ENCODE measurements at places on chromosomes 5 and 9.

DNA sequence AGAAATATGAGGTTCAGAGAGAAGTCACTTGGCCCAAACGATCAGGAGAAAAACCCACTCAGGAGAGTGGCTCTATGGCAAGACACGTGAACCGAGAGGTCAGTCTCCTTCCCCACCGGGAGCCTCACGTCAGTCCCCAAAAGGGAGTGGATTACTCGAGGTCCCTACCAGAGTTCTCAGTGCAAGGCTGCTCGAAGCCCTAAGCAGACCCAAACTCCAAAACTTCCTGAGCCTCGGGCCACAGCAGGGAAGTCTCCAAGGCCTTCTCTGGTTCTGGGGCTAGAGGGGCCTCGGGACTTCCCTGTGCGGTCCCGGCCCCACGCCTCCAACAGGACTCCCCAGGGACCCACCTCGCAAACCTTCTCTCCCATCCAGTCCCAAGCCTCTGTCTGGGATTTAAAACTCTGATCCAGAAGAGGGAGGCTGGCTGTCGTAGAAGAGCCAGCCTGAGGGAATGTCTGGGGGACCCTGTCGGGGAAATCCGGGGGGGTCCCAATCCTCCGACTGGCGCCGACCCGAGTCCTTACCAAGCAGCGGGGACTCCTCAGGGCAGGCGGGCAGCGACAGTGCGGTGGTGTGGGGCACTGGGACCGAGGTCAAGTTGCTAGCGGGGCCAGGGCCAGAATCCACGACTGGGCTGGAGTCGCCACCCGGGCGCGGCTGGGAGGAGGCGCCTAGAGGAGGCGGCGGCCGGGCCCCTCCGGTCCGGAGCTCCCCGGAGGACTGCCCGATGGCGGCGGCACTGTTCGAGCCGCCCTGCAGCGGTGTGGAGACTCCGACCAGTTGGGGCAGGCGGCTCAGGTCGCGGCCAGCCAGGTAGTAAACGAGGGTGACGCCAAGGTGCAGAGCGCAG is 679 bp downstream of the B4GALT1 start:
- DNase-seq, result no peak

- DNase-seq, result no peak
Observed at GRCh38 chr5:153496835-153497234, 6.4 kb downstream of the GRIA1 start.

DNA sequence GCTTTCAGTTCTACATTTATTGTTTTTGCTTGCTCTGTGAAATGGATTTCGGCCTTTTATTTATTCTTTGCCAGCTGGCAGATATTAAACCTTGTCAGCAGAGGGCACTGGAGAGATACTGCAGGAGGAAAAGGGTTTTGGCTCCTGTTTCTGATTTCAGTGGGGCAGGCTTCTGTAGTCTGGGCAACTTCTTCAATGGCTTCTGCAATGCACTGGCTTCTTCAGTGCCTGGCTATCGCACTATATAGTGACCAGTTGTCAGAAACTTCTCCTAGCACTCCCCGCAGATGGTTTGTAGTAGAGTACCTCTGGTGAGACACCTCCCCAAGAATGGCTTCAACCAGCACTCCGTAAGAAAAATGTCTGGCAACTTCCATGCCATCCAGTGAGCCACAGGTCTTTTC is 3.2 kb upstream of the NFX1 start:
- DNase-seq, result peak; percentile 42

GRCh38 chr9:69249337-69249736 is 75.3 kb downstream of the TJP2 start:
- DNase-seq, result no peak

GRCh38 chr5:172119921-172120688 is 67.9 kb downstream of the STK10 start:
- no peak for DNase-seq

DNA sequence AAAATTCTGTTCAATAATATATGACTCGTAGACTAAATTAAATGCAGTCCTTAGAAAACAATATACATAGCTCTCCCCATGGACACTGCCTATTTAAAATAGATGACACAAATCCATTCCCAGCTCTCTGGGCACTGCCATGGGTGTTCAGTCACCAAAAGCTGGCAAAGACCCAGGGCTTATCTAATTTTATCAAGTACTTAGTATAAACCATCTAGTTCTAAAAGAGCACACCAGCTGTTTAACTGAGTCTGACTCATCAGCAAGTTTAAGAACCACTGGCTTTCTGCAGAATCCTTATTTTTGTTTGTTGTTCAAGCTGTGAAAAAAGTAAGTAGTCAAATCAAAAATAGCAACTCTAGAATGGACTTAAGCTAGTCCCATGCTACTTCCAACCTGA is 107.6 kb downstream of the PLPP1 start:
- DNase-seq, result no peak

- no peak for DNase-seq
Observed at GRCh38 chr5:128536254-128537220, 1.5 kb downstream of the FBN2 start.

GRCh38 chr5:190366-191035 is 794 bp upstream of the LRRC14B start:
- no peak for DNase-seq

- no peak for DNase-seq
Observed at GRCh38 chr9:135077497-135078200, 9.8 kb upstream of the OLFM1 start.

GRCh38 chr9:137728444-137729311 is 109.9 kb downstream of the EHMT1 start:
- no peak for DNase-seq

DNA sequence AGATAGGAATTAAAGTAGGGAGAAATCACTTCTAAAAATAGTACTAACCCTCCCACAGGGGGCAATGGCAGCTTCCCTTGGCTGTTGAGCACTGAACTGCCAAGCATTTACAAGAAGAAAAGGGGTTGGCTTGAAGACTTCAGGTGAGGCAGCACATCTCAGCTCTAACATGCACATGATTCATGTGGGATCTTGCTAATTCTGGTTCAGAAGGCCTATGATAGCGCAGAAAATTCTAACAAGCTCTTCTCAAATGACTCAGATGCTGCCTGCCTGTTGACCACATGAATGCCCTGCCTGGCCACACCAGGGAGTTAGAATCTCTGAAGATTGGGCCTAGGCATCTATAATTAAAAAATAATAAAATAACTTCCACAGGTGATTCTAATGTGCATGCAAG is 22.6 kb downstream of the CD180 start:
- DNase-seq, result no peak

- no peak for DNase-seq
Observed at GRCh38 chr9:12329623-12329985, 363.6 kb upstream of the TYRP1 start.

GRCh38 chr9:78707080-78707479 is 410.2 kb downstream of the PSAT1 start:
- no peak for DNase-seq

DNA sequence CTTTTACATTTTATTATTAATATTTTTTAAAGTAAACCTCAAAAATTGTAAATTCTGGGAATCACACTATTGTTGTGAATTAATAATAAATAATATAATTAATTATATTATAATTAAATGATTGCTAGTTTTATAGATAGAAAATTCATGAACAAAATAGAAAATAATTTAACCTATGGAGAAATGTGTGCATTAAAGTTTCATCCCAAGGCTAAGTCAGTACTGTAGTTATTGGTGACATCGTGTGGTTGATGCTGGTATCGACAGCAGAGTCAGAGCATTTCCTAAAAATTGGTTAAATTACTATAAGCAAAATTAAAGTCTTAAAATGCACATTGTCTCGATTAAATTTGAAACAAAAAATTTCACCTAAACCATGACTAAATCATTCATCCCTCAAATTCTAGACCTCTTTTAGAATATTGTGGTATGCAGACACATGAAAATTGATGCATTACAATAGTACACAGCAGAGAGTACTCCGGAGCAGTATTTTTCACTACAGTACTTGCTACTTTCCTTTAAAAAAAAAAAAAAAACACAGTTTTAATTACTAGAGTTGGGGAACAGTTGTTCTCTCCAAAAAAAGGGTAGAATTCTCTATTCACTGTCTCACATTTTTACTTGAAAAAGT is 73.9 kb downstream of the RORB start:
- no peak for DNase-seq

- DNase-seq, result no peak
Observed at GRCh38 chr5:18702821-18703220, 1068.6 kb downstream of the TAF11L14 start.

- no peak for DNase-seq
Observed at GRCh38 chr5:142287096-142287972, 37.5 kb downstream of the SPRY4 start.

DNA sequence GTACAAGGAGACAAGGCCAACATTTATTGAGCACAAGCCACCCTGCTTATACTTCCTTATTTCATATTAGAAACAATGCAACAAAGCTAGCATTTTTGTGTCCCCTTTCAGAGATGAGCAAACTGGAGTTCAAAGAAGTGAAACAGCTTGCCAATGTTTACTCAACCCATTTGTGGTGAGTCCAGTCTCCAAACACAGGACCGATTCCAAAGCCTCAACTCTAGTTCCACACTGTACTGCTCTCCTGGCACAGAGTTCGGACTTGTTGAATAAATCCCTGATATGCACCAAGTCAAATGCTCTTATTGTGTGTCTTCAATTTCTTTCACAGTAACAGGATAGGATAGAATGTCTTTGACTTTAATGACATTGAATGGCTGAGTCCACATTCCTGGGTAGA is 604.8 kb upstream of the BRINP1 start:
- no peak for DNase-seq

DNA sequence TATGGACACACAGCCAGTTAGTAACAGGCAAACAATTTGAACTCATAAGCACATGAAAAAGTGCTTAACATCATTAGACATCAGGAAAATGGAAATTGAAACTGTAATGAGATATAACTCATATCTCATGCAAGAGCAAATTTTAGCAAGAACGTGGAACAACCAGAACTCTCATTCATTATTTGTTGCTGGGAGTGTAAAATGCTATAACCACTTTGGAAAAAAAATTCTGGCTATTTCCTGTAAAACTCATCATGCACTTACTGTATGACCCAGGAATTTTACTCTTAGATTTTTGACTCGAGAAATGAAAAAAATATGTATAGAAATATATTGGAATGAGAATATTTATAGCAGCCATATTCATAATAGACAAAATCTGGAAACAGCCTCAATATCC is 205.7 kb upstream of the PUM3 start:
- no peak for DNase-seq

GRCh38 chr5:59584858-59585846 is 308.4 kb downstream of the PDE4D start:
- DNase-seq, result no peak

- DNase-seq, result no peak
Observed at GRCh38 chr5:98296426-98296825, 477.0 kb upstream of the RGMB start.

- DNase-seq, result no peak
Observed at GRCh38 chr9:26537211-26537610, 355.4 kb downstream of the CAAP1 start.

DNA sequence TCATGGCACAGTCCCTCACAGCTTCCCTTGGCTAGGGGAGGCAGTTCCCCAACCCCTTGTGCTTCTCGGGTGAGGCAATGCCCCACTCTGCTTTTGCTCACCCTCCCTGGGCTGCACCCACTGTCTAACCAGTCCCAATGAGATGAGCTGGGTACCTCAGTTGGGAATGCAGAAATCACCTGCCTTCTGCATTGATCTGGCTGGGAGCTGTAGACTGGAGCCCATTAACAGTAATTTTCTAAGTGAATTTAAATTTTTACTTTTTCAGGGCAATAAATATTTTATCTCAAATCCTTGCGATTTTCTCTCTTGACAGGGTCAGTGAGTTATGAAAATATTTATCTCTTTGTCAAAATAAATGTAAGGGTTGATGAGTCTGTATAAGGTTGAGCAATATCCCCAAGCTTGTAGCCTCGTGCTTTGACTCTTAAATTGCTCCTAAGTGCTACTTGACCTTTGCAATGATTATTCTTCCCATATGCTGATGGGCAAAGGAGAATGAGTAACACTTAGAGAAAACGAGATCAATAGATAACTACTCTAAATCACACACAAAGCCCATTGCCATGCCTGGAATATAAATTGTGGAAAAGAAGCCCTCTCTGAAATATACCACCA is 82.1 kb upstream of the MOCS2 start:
- DNase-seq, result no peak

- no peak for DNase-seq
Observed at GRCh38 chr9:75669721-75670120, 220.8 kb upstream of the PCSK5 start.

DNA sequence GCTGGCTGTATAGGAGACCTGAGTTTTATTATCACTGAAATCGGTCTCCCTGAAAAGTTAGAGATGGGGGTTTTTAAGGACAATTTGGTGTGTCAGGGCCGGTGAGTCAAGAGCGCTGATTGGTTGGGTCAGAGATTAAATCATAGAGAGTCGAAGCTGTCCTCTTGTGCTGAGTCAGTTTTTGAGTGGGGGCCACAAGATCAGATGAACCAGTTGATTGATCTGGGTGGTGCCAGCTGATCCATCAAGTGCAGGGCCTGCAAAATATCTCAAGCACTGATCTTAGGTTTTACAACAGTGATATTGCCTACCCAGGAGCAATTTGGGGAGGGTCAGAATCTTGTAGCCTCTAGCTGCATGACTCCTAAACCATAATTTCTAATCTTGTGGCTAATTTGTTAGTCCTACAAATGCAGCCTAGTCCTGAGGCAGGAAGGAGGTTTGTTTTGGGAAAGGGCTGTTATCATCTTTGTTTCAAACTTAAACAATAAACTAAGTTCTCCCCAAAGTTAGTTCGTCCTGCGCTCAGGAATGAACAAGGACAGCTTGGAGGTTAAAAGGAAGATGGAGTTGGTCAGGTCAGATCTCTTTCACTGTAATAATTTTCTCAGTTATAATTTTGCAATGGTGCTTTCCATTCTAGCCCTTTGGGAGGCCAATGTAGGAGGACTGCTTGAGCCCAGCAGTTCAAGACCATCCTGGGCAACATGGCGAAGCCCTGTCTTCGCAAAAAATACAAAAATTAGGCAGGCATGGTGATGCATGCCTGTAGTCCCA is 31.6 kb upstream of the RFK start:
- DNase-seq, result no peak

DNA sequence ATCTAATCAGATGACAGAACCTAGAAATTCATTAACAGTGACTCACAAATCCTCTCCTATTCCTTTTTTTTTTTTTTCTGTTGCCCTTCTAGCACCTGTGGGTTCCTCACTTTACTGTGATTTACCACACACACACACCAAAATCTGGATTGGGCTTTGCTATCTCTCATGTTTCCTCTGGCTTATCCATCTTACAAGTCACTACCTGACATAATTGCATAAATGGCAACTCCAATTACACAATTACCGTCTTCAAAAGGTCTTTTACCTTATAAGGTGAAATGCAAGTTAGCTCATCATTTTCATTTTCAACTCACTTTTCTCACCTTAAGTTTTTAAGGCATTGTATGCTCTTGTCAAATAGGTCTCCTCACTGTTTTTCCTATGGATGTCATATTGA is 426.3 kb upstream of the MEF2C start:
- DNase-seq, result no peak

DNA sequence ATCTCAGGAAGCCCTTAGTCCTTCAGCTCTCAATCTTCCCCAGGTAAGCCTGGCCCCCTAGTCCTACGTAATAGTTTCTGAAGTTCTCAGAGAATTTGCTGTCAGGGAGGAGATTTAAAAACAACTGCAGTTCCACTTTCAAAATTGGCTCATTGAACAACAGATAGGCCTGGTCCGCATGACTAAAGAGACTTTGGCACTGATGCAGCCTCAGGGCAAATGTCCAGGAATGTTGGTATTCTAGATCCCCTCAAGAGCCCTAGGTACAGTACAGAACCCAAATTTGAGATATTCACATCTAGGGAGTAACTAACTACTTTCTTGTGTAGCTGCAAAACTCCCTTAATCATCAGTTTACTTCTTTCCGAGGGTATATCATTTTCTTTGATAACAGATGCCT is 162.8 kb downstream of the GABRG2 start:
- DNase-seq, result no peak

GRCh38 chr5:59813761-59814536 is 79.6 kb downstream of the PDE4D start:
- no peak for DNase-seq
